ENCODE measurements at places on chromosomes 5 and 9.

GRCh38 chr9:81671880-81672280 is 17.5 kb downstream of the TLE1 start:
- DNase-seq, result no peak

- no peak for DNase-seq
Observed at GRCh38 chr9:70347046-70347445, 67.4 kb downstream of the KLF9 start.

GRCh38 chr9:124357721-124358361 is 57.4 kb downstream of the PSMB7 start:
- DNase-seq, result no peak

DNA sequence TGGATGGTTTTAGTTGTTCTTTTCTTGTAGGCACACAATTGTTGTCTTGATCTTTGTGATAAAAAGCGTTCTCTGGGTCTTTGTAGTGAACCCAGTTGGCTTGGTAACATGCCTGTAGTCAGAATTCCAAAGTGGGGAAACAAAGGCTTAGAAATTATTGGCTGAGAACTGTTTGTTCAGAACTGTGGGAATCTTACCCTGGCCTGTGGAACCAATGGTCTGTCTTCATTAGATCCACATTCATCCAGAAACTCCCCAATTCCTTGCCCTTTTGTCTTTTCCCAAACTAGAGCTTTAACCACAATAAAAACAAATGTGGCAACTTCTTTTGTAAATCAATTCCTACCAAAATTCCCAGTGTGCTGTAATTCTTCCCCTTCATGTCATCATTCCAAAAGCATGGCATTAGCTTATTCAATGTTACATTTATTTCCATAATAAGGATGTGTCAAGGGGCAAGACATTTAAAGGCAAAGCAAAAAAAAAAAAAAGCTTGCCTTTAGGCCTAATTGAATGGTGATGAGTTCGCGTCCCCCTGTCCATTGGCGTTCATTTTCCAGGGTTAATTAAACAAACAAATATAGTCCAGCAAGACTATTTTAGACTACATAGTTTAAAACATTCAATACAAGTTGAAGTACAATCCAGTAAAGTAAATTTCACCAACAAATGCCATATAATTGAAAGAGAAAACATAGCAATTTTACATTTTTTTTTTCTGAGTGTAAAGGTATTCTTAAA is 249.8 kb upstream of the ZNF608 start:
- DNase-seq, result no peak

DNA sequence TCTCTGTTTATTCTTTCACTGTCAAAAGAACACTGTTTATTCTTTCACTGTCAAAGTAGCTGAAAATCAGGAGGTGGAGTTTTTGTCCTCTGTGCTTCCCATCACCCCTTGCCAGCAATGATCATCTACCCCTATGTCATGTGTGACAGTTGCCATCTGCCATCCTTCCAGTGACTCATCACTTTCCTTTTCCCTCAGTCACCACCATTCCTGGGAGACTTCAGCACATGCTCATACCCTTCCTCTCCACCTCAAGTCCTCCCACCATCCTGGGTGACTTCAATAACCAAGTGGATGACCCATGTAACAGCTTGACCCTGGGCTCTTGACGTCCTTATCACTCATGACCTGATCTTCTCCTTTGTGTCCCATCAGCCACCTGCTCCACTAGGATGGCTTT is 43.3 kb upstream of the RASEF start:
- no peak for DNase-seq

DNA sequence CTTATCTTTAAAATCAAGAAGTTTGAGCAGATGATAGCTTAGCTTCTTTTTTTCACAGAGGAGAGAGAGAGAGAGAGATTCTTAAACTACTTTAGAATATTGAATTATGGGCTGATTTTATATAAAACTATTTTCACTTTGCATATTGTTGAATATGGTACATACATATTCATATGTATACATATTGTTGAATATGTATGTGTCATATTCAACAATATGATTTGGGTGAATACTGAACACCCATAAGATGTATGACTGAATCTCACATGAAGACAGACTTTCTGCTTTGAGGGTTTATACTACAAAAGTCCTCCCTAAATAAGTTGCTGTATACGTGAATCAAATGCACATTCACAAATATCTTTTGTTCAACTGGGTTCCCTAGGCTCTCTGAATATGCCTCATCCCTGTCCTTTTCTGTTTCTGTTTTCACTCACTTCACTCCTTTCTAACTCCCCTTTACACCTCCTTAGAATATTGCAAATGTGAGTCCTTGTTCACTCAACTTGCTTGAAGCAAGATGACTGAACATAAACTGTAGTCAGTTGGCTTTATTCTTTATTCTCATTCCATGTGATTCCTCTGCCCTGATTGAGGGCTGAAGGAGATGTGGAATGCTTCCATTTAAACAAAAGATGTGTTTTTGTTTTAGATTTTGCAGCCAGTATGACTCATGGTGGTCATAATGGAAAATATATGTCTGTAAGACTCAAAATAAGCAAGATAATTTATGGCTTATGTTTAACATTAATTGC is 225.4 kb upstream of the DAB2 start:
- peak; percentile 41 for DNase-seq

- DNase-seq, result no peak
Observed at GRCh38 chr5:145826895-145827674, 8.1 kb downstream of the PRELID2 start.

- peak; percentile 81 for DNase-seq
Observed at GRCh38 chr9:21801683-21802417, 586 bp upstream of the MTAP start.

DNA sequence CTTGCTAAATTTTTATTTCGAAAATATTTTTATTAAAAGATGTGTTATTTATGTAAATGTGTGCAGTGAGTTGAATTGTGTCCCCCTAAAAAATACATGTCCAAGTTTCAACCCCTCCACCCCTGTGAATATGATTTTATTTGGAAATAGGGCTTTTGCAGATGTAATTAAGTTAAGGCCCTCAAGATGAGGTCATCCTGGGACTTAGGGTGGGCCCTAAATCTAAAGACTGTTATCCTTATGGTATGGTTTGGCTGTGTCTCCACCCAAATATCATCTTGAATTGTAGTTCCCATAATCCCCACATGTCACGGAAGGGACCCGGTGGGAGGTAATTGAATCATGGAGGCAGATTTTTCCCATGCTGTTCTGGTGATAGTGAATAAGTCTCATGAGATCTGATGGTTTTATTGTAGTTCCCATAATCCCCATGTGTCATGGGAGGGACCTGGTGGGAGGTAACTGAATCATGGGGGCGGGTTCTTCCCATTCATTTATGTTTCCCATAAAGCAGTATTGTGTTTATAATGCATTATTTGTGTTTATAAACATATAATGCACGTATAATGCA is 1.5 kb upstream of the TMED7 start:
- no peak for DNase-seq

- DNase-seq, result peak; percentile 58
Observed at GRCh38 chr5:93746406-93747056, 5.1 kb upstream of the POU5F2 start.

DNA sequence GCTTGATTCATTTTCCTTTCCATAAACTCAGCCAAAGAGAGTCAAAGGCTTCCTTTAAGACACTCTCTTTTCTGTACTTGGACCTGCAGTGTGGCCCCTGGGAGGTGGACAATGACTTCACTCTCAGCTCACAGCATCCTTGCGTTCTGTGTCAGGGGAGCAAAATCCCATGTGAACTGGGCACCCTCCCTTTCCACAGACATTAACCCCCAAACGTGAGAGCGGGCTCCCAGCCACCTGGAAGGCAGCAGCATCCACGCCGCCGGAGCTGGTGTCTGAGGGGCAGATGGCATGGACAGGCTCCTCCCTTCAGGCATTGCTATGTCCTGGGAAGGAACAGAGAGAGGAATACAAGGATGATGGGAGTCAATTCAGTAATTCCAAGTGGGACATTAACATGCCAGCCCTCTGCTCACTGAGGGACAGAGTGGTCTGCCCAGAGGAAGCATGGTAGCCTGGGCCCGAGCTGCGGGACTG is 39.5 kb downstream of the TRIP13 start:
- no peak for DNase-seq

- no peak for DNase-seq
Observed at GRCh38 chr5:58544195-58544594, 38.7 kb upstream of the RAB3C start.

GRCh38 chr9:22700171-22700570 is 253.5 kb downstream of the DMRTA1 start:
- no peak for DNase-seq

DNA sequence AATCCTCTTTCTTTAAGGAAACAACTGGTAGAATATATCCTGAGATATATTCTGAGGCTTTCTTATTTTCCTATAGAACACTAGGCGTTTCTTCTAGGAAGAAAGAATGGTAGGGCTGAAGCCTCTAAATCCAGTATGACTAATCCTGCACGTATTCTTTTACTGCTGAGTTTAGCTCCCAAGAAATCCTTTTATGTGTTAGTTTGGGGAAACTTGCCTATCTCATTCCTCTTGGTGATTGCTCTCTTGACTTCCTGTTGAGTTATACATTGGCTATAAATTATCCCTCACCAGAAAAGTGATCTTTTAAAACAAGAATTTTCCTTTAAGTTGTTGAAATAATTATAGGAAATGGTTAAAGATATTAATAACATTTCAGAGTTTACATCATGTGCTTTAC is 422.9 kb downstream of the TMEM161B start:
- DNase-seq, result no peak

GRCh38 chr9:100071271-100071670 is 27.5 kb downstream of the ERP44 start:
- DNase-seq, result no peak

GRCh38 chr5:59357381-59357977 is 536.0 kb downstream of the PDE4D start:
- DNase-seq, result peak; percentile 68

- DNase-seq, result no peak
Observed at GRCh38 chr9:34046784-34047379, 1.8 kb downstream of the UBAP2 start.

DNA sequence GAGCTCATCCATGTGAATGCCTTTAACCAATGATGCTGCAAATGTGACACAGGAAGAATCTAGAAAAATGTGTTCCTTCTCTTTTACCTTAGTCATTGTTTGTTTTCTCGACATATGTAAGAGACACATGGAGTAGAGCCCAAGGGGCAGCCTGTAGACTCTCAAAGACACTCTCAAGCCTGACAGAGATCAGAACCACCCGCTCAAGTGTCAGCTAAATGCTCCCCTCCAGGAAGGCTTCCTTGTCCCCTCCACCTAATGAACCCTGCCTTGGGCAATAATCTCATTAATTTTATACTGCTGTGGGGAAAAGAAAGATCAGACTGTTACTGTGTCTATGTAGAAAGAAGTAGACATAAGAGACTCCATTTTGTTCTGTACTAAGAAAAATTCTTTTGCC is 157.4 kb downstream of the MUSK start:
- DNase-seq, result no peak

DNA sequence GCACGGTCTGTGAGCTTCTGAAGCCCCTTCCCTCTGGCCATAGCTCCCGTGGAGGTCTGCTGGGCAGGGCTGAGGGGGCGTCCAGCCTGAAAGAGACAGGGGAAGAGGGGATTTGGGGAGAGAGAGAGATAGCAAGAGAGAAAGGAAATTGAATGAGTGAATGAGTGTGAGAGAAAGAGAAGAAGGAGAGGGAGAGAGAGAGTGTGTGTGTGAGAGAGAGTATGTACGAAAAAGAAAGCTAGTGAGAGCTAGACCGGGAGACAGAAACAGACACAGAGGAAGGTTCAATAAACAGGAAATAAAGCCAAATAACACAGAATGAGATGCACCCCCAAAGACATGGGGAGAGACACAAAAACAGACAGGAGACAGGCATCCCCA is 37.4 kb downstream of the PAX5 start:
- no peak for DNase-seq

DNA sequence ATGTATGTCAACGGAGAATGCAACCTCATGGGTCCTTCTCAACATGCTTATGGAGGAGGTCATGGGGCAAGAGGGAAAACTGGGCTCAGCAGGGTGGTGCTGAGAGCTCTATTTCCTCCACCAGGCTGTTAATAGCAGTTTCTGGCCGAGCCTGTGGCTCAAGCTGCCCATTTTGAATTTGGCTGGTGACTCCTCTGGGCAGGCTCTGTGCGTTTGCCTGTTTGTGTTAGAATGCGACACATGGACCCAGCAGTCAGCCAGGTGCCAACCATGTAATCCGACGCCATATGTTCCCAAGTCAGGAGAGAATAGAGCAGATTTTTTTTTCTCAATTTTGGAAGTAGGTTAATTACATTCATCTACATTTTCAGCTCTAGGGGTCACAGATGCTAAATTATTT is 387.7 kb upstream of the CLINT1 start:
- DNase-seq, result no peak

DNA sequence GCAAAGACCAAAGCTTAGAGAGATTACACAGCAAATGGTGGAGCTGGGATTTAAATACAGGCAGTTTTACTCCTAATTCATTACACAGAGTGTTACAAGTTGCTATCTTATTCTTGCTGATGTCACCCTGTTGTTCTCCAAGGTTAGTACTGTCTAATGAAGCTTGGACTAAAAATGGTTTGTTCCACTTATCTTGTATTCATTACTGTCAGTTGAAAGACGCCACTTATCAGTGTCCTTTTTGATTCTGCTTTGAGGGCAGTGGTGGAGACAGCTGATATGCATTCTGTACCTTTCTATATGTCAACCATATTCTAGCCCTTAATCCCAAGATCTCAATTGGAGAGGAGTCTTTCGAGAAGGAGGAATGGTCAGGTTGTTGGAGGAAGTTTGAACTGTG is 14.0 kb upstream of the DENND4C start:
- no peak for DNase-seq

GRCh38 chr5:146041180-146041789 is 64.1 kb downstream of the PLAC8L1 start:
- no peak for DNase-seq
